ENCODE measurements at places on chromosomes 1 and 21.

- DNase-seq, result no peak
These were observed 26.2 kb downstream of the UBASH3A start for GRCh38 chr21:42429856-42430255.

DNA sequence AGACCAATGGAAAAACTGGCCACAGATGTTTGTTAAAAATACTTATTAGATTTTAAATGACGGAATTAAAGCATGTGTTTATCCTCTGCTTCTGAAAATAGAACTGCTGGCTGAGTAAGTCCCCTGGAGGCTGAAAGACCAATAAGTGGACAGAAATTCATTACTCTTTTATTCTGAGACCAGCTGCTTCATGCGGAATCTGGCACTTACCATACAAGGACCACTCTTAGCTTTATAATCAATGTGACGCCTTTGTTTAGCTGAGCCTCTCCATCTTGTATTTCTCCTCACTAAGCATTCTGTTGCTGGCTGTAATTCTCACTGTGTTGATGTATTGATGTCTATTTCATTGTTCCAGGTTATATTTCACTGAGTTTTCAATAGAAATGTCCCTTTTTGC lies 6.3 kb upstream of the EXO1 start:
- no peak for DNase-seq

DNA sequence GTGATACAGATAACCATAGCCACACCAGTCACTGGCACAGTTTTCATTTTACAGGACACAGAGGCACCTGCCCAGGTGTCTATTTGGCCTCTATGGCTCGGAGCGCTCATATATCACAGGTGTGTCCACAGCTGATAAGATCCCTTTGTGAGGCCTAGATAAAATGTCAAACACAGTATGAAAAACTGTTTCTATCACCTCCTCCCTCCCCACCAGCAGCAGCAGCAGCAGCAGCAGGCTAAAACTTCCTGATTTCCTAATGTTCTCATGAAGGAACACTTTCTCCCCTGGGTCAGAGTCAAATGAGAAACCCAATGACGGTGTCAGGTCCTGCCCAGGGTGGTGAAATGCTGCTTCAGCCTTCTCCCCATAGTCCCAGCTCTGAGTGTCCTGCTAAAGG lies 24.4 kb downstream of the ELAPOR1 start:
- no peak for DNase-seq

DNA sequence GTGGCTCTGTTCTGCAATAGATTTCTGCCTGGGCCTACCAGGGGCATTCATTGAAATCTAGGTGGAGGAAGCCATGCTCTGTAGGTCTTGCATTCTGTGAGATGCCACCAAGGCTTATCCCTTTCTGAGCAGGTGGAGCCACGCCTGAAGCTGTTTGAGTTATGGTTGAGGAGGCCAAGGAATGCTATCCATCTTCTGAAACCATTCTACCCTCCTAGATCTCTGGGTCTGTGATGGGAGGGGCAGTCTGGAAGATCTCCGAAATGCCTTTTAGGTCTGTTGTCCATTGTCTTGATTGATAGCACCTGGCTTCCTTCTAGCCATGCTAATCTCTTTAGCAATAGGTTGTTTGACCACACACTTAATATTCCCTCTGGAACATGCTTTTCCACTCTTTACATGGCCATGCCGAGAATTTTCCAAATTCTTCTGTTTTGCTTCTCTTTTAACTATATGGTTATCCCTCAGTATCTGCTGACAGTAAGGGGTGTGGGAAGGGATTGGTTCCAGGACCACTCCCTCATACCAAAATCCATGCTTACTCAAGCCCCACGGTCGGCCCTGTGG lies 45.2 kb downstream of the AK4 start:
- DNase-seq, result no peak

DNA sequence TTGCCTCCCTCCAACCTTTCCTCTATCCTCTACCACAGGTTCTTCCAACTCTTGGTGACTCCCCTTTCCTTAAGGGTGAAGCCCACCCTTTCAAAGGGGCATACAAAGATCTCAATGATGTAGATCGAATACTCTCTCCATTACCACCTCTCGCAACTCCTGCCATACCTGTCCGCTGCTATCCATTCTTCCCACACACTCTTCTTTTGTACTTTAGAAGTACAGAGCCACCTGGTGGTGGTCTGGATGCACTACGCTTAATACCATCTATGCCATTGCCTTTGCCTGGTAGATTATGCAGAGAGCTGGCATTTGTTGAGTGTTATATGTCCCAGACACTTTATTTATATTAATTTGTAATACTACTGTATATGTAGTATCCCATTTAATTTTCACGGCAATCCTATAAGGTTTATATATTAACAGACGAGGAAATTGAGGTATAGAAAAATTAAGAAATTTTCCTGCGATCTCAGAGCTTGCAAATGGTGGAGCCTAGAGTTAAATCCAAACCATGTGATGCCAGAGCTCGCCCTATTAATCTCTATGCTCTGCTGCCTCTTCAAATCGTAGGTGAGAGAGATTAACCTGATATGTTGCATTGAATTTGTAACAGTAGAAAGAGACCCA lies 22.9 kb downstream of the TSHB start:
- peak; percentile 27 for DNase-seq

DNA sequence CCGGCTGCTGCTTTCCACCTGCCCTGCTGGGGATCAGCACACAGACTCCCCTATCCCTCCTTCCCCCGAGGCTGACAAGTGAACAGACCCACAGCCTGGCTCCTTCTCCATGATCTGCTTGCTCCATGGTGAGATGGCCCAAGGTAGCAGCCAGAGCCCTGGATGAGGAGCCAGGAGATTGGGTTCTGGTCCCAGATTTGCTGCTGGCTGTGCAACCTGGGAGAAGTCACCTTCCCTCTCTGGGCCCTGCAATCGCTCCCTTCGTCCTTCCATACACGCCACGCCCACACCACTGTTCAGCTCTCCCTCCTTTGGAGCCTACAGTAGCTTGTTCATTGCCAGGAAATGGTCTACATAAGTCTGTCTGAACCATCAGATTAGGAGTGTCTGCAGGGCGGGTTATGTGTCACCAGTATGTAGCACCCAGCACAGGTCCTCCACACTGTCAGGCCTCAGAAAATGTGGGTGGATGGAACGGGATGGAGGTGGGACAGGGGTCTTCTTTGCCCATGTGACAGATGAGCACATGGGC lies 9.2 kb upstream of the EPHA8 start:
- no peak for DNase-seq

GRCh38 chr21:40244981-40245380 lies 377.7 kb downstream of the PCP4 start:
- no peak for DNase-seq

- no peak for DNase-seq
These were observed 2.2 kb upstream of the FALEC start for GRCh38 chr1:150513351-150513791.

DNA sequence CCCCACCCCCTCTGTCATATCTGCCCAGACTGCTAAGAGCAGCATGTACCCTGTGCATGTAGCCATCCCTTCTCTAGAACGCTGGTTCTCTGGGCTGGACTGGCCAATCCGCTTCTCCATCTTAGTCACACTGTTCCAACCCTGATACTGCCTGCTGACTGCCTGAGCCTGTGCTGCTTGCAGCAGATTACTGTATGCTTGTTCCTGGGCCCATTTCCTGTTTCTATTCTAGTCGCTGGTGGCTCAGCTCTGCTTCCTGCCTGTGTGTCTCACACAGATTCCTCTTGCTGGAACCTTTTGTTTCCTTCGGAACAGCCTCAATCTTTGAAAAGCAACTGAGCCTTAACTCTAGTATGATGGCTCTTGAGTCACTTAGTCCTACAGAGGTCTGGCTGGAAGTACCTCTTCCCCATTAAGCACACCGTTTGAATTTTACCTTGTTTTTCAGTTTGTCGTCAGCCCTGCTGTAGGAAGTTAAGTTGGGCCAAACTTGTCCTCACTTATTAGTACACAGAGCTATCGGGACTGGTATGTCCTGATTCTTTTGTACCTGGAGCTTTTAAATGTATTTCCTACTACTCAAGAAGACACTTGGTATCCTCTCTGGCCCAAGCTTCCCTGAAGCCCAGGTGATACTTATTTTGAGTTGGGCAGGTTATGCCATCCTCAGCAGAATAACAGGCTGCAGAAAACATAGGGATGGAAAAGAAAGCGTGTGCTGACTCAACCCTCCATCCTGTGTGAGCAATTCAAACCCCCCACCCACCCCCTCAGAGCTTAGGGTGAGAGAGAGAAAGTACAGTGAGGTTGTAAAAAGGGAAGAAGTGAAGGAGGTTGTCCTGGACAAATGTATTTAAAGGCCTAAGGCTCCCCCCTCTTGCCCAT lies 43.4 kb upstream of the PIGV start:
- DNase-seq, result peak; percentile 46

GRCh38 chr1:26190373-26190987 lies at the start of gene CATSPER4:
Gene CATSPER4, plus strand, starts transcription at chr1:26190602. Its CDS starts 26 bp downstream, at chr1:26190628.
- no peak for DNase-seq

DNA sequence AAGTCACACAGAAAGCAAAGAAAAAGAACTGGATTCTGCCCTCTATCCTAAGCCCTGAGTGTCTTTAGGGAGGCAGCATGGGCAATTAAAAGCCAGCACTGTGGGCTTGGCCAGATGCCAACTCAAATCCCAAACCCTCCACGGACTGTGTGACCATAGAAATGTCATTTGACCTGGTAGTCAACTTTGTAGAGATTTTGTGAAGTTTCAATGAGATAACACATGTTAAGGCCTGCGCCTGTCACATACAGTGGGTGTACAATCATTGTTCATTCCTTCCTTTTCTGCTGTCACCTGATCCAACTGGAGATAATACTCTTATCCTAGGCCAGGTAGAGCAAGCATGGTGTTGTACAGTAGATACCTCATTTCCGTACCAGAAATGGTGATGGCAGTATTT lies 54.2 kb downstream of the TMEM53 start:
- DNase-seq, result no peak

DNA sequence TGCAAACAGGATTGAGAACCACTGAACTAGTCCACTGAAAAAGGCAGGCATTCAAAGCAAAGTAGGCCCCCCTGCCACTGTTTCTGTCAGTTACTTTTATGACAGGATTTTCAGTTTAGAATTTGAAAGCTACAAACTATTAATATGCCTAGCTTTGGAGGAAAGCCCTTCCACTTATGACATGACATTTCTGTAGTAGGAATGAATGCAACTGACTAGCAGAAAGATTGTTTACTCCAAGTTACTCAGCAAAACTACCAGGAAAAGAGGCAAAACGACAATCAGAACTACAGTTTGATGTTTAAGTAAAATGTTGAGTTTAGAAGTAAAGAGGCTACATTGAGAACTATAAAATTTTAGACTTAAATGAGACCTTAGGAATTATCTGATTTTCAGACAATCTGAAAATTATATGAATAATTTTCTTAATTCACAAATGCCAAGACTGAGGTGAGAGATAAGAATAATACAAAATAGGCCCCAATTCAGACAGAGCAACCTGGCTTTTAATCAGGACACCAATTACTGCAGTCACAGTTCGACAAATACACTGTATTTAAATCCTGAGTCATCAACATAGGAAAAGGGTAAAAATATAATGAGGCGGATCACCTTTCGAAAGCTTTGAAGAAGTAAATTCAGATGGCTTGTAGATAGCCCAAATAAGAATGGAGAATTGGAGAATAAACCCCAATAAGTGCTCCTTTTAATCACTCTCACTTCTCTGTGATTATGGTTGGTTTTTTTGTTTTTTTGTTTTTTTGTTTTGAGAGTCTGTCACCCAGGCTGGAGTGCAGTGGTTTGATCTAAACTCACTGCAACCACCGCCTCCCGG lies 2.2 kb downstream of the PRKAB2 start:
- no peak for DNase-seq

DNA sequence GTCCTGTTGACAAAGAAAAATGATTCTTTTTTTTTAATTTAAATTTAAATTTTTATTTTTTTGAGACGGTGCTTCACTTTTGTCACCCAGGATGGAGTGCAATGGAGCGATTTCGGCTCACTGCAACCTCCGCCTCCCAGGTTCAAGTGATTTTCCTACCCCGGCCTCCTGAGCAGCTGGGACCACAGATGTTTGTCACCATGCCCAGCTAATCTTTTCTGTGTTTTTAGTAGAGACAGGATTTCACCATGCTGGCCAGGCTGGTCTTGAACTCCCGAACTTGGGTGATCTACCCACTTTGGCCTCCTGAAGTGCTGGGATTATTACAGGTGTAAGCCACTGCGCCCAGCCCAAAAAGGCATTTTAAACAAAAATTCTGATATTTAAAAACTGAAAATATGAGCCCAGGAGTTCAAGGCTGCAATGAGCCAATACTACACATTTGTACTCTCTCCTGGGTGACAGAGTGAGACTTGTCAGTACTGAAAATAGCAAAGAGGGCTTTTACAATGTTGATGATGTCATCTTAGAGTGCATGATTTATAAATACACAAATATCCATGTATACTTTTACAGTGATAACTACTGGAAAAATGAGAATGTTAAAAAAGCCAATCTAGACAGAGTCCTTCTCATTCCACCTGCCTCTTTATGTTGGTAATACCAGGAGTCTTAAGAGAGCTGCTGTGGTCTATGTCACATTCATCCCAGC lies 56.0 kb upstream of the STUM start:
- no peak for DNase-seq

GRCh38 chr21:29637134-29637533 lies 302.7 kb downstream of the GRIK1 start:
- no peak for DNase-seq

Data from midbrain (tissue), 1 donor.